Upper lobe of left lung (tissue), 6 donors: ENCODE measurements at places on chromosomes 7 and 10. TPM values are rescaled to one million over a fixed set of nuclear protein-coding genes. Genes with fewer than 3 reads are reported as not detected.

The PCGF6 gene
- total RNA-seq, result 7.0 TPM

DNA sequence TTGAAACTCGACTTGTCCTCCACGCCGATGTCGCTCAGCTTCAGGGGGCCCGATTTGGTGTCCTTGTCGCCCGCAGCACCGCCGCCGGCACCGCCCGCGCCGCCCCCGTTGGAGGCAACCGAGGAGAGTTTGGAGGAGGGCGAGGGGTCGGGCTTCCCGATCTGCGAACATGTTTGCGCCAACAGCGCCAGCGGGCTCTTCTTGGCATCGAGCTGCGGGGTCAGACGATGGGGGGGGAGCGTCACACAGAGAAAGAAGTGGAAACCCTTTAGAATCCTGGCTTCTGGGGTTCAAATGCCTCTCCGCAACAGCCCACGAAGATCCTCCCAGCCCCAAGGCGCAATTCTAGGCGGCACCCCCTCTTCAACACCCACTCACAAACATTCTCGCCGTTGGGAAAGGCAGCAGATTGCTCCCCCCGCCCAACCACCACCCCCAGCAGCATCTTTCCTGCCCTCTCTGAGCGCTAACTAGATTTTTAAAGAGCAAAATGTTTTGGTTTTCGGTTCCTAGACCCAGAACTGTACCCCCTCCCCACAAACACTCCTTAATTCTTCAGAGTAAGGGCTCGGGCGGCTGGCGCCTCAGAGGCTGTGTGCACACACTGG is 1.3 kb downstream of the ZNF503 start:
- peak; percentile 50 for DNase-seq
- peak overlapping the region; percentile 98 for H3K27ac ChIP-seq
- peak overlapping the region; percentile 94 for H3K4me3 ChIP-seq
- peaks cover 29% of the 10 kb centered on the region for H3K4me1 ChIP-seq
- H3K36me3 ChIP-seq, result peaks cover 14% of the 10 kb centered on the region

- no peaks in the 10 kb centered on the region for H3K36me3 ChIP-seq
- H3K4me1 ChIP-seq, result no peaks in the 10 kb centered on the region
- no peak overlapping the region for H3K4me3 ChIP-seq
- H3K27ac ChIP-seq, result no peak overlapping the region
- no peaks in the 10 kb centered on the region for H3K27me3 ChIP-seq
Observed at GRCh38 chr7:26166684-26167266, 14.8 kb downstream of the NFE2L3 start.

DNA sequence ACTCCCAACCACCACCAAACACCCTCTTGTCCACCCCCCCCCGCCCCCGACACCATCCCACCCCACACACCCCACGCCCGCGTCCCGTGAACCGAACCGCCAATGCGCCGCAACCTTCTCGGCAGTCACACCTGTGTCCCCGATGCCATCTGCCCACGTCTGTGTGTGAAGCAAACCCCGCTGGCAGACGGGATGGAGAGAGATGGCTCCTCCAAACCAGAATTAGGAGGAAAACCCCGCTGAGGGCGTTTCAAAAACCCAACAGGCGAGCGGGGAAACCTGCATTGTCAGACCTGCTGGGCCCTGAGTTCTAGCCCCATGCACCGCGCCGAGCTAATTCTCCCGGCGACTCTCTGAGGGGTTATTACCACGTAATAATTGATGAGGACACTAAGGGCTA is 28.6 kb upstream of the KCNK18 start:
- H3K36me3 ChIP-seq, result no peaks in the 10 kb centered on the region

DNA sequence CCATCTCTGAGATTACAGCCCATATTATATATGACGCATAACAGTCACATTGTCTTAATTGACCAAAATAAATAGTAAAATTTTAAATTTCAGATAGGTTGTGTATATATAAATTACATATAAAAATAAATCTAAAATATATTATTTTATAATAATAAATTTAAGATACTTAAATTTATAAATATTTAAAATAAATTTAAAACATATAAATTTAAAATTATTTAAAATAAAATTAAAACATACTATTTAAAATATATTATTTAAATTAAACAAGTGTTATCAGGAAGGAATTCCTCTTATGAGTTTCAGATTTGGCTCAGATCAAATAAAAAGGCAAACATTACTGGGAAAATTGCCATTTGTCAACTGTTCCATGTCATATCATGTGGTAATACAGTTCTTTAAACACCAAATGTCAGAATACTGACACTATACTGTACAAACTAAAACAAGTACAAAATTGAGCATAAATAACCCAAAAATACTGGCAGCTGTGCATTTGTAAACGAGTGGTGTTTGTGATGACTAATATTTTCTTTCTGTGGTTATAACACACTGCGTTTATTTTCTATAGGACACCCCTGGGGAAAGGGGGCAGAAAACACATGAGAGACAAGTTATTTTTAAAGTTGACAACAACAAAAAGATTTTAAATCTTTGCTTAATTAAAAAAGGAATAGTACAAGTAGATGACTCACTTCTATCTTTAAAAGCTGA is 71.3 kb upstream of the DGKB start:
- no peaks in the 10 kb centered on the region for H3K4me1 ChIP-seq
- DNase-seq, result no peak
- H3K4me3 ChIP-seq, result no peak overlapping the region
- no peak overlapping the region for H3K27ac ChIP-seq
- H3K36me3 ChIP-seq, result no peaks in the 10 kb centered on the region

DNA sequence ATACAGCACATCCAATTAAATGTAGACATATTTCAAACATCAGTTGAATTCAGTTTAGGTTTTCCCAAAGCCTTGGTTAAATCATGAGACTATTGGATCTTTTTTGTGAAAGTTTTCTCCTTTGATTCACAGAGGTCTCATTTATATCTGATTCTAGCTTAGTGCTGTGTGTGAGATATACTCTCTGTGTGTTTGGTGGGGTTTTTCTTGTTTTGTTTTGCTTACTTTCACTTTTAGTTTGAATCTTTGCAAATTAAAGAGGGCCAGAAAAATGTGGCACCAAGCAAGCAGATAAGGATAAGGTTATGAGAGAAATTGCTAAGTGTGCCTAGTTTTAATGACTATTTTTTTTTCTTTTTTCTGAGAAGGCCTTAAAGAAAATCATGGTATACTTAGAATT is 12.6 kb upstream of the OR6B1 start:
- H3K27ac ChIP-seq, result no peak overlapping the region
- H3K36me3 ChIP-seq, result no peaks in the 10 kb centered on the region
- no peak overlapping the region for H3K4me3 ChIP-seq
- H3K27me3 ChIP-seq, result no peaks in the 10 kb centered on the region
